T-cell (primary cell): ENCODE measurements at places on chromosomes 7 and 10.
A peak's percentile ranks its signal among the peaks of the same experiment; 100 is the strongest.

- DNase-seq, result no peak
These were observed 75.0 kb upstream of the GPR22 start for GRCh38 chr7:107394831-107395230.

DNA sequence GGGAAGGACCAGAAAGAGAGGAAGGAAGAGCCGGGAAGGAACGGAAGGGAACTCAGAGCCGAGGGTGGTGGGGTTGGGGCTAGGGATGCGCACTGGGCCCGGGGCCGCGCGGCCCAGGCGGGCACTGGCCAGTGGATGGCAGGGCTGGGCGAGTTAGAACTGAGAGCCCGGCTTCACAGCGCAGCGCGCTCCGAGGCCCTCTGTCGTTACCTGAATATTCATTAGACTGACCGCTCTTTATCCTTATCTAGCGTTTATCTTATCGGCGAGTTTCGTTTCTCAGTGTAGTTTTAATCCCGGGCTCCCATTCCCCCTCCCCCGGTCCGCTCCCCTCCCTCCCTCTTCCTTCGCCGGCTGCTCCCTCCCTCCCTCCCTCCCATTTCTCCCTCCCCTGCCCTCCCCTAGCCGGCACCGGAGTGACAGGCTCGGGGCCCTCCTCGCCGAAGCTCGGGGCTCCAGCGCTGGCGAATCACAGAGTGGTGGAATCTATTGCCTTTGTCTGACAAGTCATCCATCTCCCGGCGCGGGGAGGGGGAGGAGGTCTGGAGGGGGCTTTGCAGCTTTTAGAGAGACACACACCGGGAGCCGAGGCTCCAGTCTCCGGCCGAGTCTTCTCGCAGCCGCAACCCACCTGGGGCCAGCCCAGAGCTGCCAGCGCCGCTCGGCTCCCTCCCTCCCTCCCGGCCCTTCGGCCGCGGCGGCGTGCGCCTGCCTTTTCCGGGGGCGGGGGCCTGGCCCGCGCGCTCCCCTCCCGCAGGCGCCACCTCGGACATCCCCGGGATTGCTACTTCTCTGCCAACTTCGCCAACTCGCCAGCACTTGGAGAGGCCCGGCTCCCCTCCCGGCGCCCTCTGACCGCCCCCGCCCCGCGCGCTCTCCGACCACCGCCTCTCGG, at the start of gene PAX2:
Gene PAX2, plus strand, starts transcription at position 596 of the 895 bp plus-strand sequence. CDS start 679 bp downstream, outside the sequence.
- no peak for DNase-seq

DNA sequence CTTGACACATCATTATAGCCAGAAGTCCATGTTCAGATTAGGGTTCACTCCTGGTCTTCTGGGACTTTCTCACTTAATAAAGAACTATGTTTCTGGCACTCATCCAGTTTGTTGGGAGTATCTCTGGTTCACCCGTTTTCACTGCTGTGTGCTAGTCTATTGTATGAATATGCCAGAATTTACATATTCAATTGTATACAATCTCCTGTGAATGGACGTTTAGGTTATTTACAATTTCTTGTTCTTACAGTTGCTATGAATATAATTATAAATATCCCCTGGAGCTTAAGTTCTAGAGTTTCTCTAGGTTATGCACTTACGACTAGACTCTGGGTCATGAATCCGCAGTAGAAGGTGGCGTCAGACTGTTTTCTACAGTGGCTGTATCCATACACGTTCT, 20.0 kb upstream of the RBM33 start:
- no peak for DNase-seq

DNA sequence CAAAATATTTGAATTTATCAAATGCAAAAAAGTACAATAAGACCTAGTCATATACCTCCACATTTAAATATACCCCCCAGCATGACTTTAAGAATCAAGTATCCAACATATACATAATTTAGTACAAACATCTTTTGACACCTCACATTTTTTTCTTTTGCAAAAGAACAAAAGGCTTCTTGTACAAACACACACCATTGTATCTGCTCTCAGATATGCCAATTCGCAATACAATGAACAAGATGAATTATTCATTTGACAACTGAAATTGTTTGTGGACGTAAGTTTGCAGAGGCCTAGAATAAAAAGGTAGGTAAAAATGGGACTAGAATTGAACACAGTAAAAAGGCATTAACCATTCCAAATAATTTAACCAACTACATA, 154.4 kb downstream of the CACNA2D1 start:
- DNase-seq, result no peak

GRCh38 chr7:132117181-132117580, 459.1 kb downstream of the PLXNA4 start:
- no peak for DNase-seq

- peak; percentile 2 for DNase-seq
These were observed 27.6 kb downstream of the SLC35G1 start for GRCh38 chr10:93921338-93921737.

DNA sequence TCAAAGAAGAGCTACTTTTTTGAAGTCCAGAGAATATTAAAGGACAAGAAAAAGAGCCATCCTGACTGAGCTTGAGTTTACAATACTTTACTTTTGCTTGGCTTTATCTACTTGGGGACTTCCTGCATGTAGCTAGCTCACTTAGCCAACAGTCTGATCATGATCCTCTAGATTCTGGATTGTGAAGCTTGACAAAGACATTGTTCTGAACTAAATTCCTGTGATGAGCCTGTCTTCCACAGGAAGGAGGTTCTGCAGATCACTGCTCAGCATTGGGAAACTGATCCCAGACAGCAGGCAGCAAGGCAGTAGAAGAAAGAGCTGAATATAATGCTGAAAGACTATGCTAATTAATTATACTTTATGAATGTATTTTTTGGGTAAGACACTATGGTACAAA, 296.4 kb downstream of the DGKB start:
- DNase-seq, result no peak

GRCh38 chr7:120441850-120442249, 168.9 kb downstream of the KCND2 start:
- DNase-seq, result no peak

- DNase-seq, result no peak
These were observed 50.8 kb downstream of the MYOF start for GRCh38 chr10:93431361-93431760.
